ENCODE measurements at places on chromosomes 3 and 15.

- no peak overlapping the region for H3K27ac ChIP-seq
- H3K36me3 ChIP-seq: no peaks in the 10 kb centered on the region
- H3K27me3 ChIP-seq: no peaks in the 10 kb centered on the region
- H3K4me3 ChIP-seq: no peak overlapping the region
- H3K4me1 ChIP-seq: peaks cover 7% of the 10 kb centered on the region
Observed at GRCh38 chr3:170002879-170003278, 34.9 kb upstream of the GPR160 start.

- no peak for DNase-seq
- no peaks in the 10 kb centered on the region for H3K36me3 ChIP-seq
- H3K27ac ChIP-seq: no peak overlapping the region
- no peak overlapping the region for H3K4me3 ChIP-seq
- H3K4me1 ChIP-seq: peaks cover 12% of the 10 kb centered on the region
Observed at GRCh38 chr15:31452595-31453557, 126.2 kb downstream of the KLF13 start.

- H3K4me3 ChIP-seq: no peak overlapping the region
- H3K4me1 ChIP-seq: peaks cover under 1% of the 10 kb centered on the region
- no peaks in the 10 kb centered on the region for H3K27me3 ChIP-seq
- peak; percentile 13 for DNase-seq
- 0 out of 2 replicates have a peak, but pooled peaks cover 5% of the 10 kb centered on the region for H3K36me3 ChIP-seq
Observed at GRCh38 chr3:141288336-141288990, 56.8 kb downstream of the PXYLP1 start.

- peak; percentile 39 for DNase-seq
- no peak overlapping the region for H3K27ac ChIP-seq
- H3K4me3 ChIP-seq: no peak overlapping the region
- H3K36me3 ChIP-seq: no peaks in the 10 kb centered on the region
Observed at GRCh38 chr15:47194718-47195117, 522.6 kb upstream of the SEMA6D start.

Data from GM23248 (cell line).